ENCODE measurements at places on chromosomes 4 and X.

DNA sequence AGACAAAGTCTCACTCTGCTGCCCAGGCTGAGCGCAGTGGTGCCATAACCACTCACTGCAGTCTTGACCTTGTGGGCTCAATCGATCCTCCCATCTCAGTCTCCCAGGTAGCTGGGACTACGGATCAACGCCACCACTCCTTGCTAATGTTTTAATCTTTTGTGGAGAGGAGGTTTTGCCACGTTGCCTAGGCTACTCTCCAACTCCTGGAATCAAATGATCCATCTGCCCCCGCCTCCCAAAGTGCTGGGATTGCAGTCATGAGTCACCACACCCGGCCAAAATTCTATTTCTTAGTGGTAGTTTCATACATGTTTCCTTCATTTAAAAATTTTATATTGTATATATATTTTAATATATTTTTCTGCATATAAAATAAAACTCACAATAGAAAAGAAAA, 125.8 kb upstream of the CLNK start:
- DNase-seq, result no peak

GRCh38 chr4:134216411-134216810, 14.8 kb upstream of the PABPC4L start:
- DNase-seq, result no peak

DNA sequence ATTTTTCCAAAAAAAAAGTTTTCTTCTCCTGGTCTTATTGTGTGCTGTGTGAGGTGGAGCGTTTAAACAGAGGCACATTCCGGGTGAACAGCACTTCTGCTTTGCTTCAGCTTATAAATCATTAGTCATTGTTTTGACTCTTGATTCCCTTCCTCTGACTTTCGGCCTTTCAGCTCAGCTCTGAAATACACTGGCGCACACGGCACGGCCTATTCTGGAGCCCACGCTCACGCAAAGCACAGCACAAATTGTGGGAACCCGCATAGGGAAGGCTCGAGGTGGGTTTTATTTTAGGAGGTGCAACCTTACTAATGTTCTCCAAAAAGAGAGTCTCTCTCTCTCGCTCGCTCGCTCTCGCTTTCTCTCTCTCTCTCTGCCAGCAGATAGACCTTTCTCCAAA, 4.0 kb downstream of the POU3F4 start:
- DNase-seq, result no peak

DNA sequence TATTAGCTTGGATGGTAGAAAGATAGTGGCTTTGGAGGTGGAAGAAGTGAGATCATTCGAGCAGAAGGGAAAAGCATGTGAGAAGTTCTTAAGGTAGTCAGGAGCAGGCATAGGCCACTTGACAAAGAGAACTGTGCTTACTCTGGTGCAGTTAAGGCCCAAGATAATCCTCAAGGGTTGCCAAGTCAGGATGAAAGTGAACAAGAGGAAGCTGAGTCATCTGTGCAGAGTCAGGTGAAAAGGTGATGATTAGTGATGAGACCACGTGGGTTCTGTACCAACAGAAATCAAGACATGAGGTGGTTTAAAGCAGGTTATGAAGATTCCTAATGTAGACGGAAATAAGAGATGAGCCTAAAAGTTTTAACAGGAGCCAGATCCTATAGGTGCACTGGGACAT, 369.8 kb downstream of the DTHD1 start:
- no peak for DNase-seq

- DNase-seq, result peak; percentile 40
Observed at GRCh38 chrX:12974305-12974795, 560 bp upstream of the TMSB4X start.

DNA sequence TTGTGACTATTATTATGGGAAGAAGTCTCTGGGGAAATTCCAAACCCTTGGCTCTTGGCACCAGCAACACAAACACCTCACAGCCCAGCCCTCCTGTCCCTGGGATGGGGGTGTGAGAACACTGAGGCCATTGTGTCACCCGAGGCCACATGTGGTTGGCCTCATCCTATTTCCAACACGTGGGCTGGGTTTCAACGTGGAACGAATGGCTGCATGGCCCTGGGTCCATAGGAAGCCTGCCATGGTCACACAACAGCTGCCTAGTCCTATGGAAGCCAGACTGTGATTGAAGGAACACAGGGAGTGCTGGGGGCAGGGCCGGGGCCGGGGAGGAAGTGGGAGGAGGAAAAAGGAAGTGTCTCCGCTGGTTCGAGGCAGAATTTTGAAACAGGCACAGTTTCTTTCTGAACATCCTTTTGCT, 10.0 kb downstream of the CLCN4 start:
- DNase-seq, result peak; percentile 28
